ENCODE measurements at places on chromosomes 12 and 14. TPM values are rescaled to one million over a fixed set of nuclear protein-coding genes. Genes with fewer than 3 reads are reported as not detected.

DNA sequence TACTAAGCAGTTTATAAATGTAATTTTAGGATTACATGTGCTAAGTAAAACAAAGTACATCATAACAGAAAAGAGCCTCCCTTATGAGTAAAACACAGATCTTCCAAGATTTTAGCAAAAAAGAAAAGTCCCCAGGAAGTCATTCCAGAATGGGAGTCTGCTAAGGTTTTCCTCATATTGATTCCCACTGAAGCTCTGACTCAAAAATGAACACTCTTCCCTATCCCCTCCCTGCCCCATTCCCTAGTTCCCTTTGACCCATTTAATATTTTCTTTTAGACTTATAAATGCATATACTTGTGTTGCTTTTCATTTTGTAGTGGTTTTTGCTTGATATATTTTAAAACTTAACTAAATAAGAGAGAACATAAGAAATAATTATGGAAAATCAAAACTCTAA lies 40.1 kb downstream of the PTGER2 start:
- H3K4me3 ChIP-seq: no peak overlapping the region
- H3K4me1 ChIP-seq: no peaks in the 10 kb centered on the region
- H3K36me3 ChIP-seq: no peaks in the 10 kb centered on the region

- no peaks in the 10 kb centered on the region for H3K27me3 ChIP-seq
- H3K36me3 ChIP-seq: no peaks in the 10 kb centered on the region
- no peak overlapping the region for H3K27ac ChIP-seq
- H3K4me3 ChIP-seq: no peak overlapping the region
- H3K4me1 ChIP-seq: no peaks in the 10 kb centered on the region
Measured at GRCh38 chr14:44149597-44149996, 357.5 kb downstream of the FSCB start.

- DNase-seq: no peak
- peaks cover 3% of the 10 kb centered on the region for H3K27me3 ChIP-seq
- H3K4me1 ChIP-seq: peaks cover 13% of the 10 kb centered on the region
- H3K27ac ChIP-seq: no peak overlapping the region
- no peak overlapping the region for H3K4me3 ChIP-seq
- no peaks in the 10 kb centered on the region for H3K36me3 ChIP-seq
Measured at GRCh38 chr12:105846331-105846730, 292.4 kb downstream of the NUAK1 start.

DNA sequence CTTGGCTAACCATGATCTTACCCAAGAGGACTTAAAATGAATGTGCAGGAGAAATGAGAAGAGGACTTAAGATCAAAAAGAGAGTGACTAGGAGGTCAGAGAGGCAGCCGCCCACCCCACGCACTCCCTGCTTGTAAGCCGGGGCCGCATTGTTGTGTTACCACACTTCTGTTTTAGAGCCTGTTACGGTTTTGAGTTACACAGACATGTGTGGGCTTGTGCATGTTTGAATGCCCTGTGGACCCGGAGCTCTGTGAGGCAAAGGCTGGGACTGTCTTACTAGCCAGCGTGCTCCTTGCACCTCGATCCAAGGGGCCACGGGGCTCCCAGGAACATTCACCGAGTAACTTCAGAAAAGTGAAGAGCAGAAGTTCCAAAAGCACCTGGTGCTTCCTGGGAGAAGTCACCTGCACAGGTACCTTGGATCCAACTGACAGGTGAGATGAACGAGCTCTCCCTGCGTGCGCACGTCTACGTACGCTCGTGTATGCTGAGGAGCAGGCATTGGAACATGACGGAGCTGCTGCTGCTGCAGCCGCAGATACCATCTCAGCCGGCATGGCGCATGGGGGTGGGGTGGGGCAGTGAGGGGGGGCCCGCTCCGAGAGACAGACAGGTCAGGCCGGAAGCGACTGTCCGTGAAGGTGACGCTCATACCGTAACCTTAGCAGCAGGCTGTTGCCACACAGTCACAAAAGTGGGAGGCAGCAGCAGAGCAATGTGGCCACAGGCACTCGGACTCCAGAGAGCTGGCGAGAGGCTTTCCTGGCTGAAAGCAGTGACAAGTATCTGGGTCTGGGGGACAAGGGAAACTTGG lies 23.7 kb downstream of the SFSWAP start:
- H3K4me1 ChIP-seq: peaks cover 10% of the 10 kb centered on the region
- H3K27me3 ChIP-seq: no peaks in the 10 kb centered on the region
- no peak for DNase-seq
- no peak overlapping the region for H3K4me3 ChIP-seq

- H3K27ac ChIP-seq: peak within 1 kb of the TSS; percentile 75
- peak within 1 kb of the TSS; percentile 99 for H3K4me3 ChIP-seq
- peaks cover 16% of the 10 kb centered on the region for H3K4me1 ChIP-seq
- peak; percentile 92 for DNase-seq
- no peaks in the 10 kb centered on the region for H3K27me3 ChIP-seq
Measured at GRCh38 chr12:20368114-20368650, at the start of gene PDE3A. TSS of gene PDE3A (plus strand) at chr12:20368537. CDS start at chr12:20369285, 748 bp downstream.

DNA sequence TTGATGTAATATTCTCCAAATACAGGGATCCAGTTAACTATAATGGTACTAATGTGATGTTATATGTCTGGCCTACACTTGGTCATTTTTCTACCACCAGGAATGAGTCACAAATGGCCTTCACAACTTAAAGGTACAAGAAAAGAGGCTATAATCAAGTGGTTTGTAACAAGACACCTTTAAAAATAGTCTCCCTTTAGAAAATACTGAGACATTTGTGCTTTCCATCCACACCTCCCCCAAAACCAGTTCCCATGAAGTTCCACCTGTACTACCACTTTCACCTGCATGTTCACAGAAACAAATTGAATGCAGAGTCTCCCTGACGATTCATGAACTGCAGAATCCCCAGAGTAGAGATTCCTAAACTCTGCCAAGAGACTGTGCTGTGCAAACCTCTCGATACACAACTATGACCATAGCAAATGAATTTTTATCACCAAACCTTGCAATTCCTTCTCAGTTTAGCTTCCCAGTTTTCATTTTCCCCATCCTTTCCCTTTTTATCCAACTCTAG lies 6.0 kb downstream of the BTG1 start:
- no peaks in the 10 kb centered on the region for H3K27me3 ChIP-seq
- peaks cover 61% of the 10 kb centered on the region for H3K4me1 ChIP-seq
- peak overlapping the region; percentile 53 for H3K4me3 ChIP-seq
- peaks cover 12% of the 10 kb centered on the region for H3K36me3 ChIP-seq

DNA sequence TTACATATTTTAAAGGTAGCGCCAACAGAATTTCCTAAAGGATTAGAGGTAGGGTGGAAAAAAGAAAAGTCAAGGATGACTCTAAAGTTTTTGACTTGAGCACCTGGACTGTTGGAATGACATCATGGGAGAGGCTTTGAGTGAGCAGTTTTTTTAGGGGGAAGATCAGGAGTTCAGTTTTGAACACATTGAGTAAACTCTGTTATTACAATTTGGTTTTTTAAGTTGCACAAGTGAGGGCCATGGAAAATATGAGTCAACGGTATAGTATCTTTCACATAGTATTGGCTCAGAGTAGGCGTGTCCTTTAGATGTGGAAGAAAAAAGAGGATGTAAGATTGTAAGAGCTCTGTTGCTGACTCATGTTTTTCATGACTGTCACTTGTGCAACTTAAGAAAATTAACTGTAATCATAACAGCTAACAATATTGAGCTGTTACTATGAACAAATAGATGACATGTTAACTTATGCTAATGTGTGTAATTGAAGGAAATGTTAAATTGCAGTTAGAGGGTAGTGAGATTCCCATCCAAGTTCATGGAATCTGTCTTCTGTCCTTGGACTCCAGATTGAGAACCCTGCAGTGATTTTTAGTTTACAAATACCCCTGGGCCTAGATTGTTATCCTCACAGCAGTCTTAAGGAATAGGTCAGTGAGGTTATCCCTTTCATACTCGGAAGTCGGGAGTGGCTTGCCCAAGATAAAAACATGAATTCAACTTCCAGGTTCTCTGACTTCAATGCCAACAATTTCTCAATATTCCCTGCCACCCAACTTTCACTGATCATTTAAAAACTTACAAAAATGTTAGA lies 48.2 kb upstream of the ATP2B1 start:
- H3K36me3 ChIP-seq: no peaks in the 10 kb centered on the region
- H3K4me3 ChIP-seq: no peak overlapping the region
- peak; percentile 72 for DNase-seq

DNA sequence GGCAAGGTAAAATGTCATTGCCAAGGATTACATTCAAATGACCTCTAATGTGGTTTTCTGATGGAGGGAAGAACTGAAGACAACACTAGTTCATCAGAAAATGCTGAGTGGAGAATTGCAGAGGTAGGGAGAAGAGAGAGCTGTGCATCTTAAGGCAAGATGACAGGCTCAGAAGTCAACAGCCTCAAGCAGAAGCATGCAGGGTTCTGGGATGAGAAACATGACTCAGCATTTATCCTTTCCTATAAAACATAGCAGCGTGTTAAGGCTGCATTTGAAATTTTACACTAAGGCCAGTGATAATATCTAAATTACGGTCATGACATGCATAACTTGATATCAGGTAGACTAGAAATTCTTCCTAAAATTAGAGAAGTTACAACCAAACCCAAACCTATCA lies 53.7 kb upstream of the DYRK2 start:
- DNase-seq: no peak
- H3K4me1 ChIP-seq: no peaks in the 10 kb centered on the region
- no peak overlapping the region for H3K4me3 ChIP-seq
- H3K36me3 ChIP-seq: no peaks in the 10 kb centered on the region
- H3K27me3 ChIP-seq: no peaks in the 10 kb centered on the region
- H3K27ac ChIP-seq: no peak overlapping the region

GRCh38 chr14:33404054-33404453 lies 465.4 kb downstream of the NPAS3 start:
- no peak overlapping the region for H3K27ac ChIP-seq
- DNase-seq: peak; percentile 15
- no peak overlapping the region for H3K4me3 ChIP-seq

- H3K4me3 ChIP-seq: peak overlapping the region; percentile 74
- H3K27me3 ChIP-seq: no peaks in the 10 kb centered on the region
Measured at GRCh38 chr12:132084621-132085290, 59.4 kb downstream of the DDX51 start.

GRCh38 chr14:103540821-103541708 lies 12.1 kb downstream of the TRMT61A start:
- H3K27ac ChIP-seq: no peak overlapping the region
- no peak for DNase-seq
- no peaks in the 10 kb centered on the region for H3K36me3 ChIP-seq
- H3K4me1 ChIP-seq: no peaks in the 10 kb centered on the region

- no peak overlapping the region for H3K27ac ChIP-seq
- peaks cover 12% of the 10 kb centered on the region for H3K4me1 ChIP-seq
- DNase-seq: no peak
- no peaks in the 10 kb centered on the region for H3K36me3 ChIP-seq
Measured at GRCh38 chr14:87994974-87995373, 2.0 kb upstream of the GALC start.

GRCh38 chr12:26786491-26786864 lies 46.5 kb downstream of the ITPR2 start:
- no peaks in the 10 kb centered on the region for H3K27me3 ChIP-seq
- H3K27ac ChIP-seq: peak overlapping the region; percentile 85
- peaks cover 39% of the 10 kb centered on the region for H3K4me1 ChIP-seq
- H3K36me3 ChIP-seq: no peaks in the 10 kb centered on the region

DNA sequence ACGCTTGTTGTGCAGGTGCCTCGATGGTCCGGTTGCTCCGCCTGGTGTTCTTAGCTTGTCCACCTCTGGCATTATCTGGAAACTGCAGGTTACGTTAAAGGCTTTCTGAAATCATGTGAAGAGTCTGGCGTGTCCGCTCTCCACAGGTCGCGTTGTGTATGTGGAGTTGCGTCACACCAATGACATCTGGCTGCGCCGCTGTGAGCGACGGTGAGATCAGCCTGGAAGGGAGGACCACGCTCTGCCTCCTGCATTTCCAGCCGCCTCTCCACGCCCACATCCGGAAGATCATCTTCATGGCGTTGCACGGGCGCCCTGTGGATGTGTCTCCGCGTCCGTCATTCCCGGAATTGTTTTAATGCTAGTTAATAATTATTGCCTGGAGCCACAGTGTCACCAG lies 50.6 kb upstream of the GALNT9 start:
- no peaks in the 10 kb centered on the region for H3K4me1 ChIP-seq
- DNase-seq: no peak
- H3K27me3 ChIP-seq: peaks cover 5% of the 10 kb centered on the region
- no peak overlapping the region for H3K27ac ChIP-seq
- H3K36me3 ChIP-seq: no peaks in the 10 kb centered on the region

GRCh38 chr14:33676135-33676566 lies 274.7 kb downstream of the EGLN3 start:
- DNase-seq: peak; percentile 26
- H3K4me1 ChIP-seq: peaks cover 20% of the 10 kb centered on the region
- no peaks in the 10 kb centered on the region for H3K36me3 ChIP-seq
- H3K27ac ChIP-seq: no peak overlapping the region

GRCh38 chr14:55957950-55958349 lies 160.3 kb upstream of the PELI2 start:
- DNase-seq: no peak
- no peak overlapping the region for H3K4me3 ChIP-seq
- H3K4me1 ChIP-seq: no peaks in the 10 kb centered on the region
- H3K27ac ChIP-seq: no peak overlapping the region

DNA sequence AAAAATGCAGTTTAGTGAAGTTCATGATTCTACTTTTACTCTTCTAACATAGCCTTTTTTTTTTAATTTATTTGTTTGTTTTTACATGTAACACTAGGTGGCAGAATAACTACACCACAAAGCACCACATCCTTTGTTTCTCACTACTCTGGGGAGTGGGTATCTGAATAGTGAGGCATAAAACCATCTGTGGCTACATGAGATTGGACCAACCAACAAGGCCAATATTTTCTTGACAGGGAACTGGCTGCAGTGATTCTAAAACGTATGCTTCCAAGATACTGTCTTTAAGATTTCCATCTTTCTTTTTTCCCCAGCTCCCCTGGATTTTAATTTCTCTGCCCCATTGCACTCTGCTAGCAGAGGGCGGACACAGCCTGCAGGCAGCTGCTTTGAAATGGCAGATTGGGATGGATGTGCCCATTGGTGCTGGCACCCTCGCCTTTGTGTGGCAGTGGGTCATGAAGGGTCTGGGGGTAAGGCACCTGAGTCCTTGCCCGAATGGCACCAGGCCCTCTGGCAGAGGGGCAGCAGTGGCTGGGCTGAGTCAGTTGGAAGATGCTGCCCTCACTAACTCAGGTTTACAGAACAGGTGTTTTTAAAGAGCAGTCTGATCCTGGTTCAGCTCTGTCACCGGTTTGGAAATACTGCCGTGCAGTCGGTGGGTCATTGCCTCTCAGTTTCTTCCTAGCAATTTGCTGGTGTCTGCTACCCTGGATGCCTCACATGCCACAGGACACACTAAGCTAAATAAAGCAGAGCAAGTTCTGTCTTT lies 429.1 kb downstream of the RAD51B start:
- DNase-seq: peak; percentile 85
- no peaks in the 10 kb centered on the region for H3K27me3 ChIP-seq
- H3K4me1 ChIP-seq: peaks cover 52% of the 10 kb centered on the region
- no peaks in the 10 kb centered on the region for H3K36me3 ChIP-seq
- H3K4me3 ChIP-seq: no peak overlapping the region

DNA sequence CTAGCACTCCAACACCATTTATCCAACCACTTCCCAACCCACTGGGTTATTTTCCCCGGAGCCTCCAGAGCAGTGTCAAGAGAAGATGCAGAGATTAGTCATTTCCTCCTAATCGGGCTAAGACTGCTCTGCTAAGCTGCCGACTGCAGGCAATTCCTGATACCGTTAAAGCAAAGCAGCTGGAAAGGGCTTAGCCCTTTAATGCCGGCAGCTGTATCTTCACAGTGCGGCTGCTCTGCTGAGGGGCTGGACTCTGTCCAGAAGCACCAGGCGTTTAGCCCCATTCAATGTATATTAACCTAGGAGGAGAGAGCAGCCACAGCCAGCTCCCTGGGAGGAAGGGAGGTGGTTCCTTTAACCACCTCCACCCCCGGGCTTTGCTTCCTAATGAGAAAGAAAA lies 11.1 kb downstream of the AQP6 start:
- H3K4me1 ChIP-seq: peaks cover 14% of the 10 kb centered on the region
- peak; percentile 87 for DNase-seq
- no peaks in the 10 kb centered on the region for H3K27me3 ChIP-seq
- no peak overlapping the region for H3K4me3 ChIP-seq
- H3K27ac ChIP-seq: peak overlapping the region; percentile 24
- no peaks in the 10 kb centered on the region for H3K36me3 ChIP-seq

Gene CLEC2A
- total RNA-seq: not detected

Gene AKT1
- 191 TPM for total RNA-seq

Data from endothelial cell of umbilical vein (primary cell).